ENCODE measurements at places on chromosomes 3 and 15.

DNA sequence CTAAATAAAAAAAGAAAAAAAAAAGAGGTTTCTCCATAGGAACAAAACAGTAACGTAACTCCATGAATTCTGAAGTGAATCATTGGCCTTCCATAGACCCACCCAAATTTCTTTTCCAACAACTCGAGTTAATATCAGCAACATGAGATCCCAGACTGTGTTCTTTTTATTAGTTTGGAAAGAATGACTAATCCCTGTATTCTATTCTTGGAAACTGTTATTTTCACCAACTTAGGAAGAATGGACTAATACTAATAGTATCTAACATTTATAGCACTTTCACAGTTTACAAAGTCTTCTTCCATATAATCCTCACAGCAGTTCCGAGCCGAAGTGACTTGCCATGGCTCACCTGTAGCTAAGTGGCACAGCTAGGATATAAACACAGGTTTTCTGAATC is 72.7 kb upstream of the SLC4A7 start:
- H3K36me3 ChIP-seq: peaks cover 4% of the 10 kb centered on the region
- H3K27ac ChIP-seq: no peak overlapping the region
- H3K4me1 ChIP-seq: no peaks in the 10 kb centered on the region
- no peak overlapping the region for H3K4me3 ChIP-seq
- DNase-seq: no peak
- H3K27me3 ChIP-seq: no peaks in the 10 kb centered on the region

- no peak overlapping the region for H3K4me3 ChIP-seq
- DNase-seq: no peak
- no peaks in the 10 kb centered on the region for H3K27me3 ChIP-seq
- no peak overlapping the region for H3K27ac ChIP-seq
- H3K4me1 ChIP-seq: no peaks in the 10 kb centered on the region
These were observed 635.5 kb downstream of the TBL1XR1 start for GRCh38 chr3:176561826-176562225.

GRCh38 chr3:195159117-195159813 is 111.7 kb downstream of the XXYLT1 start:
- no peaks in the 10 kb centered on the region for H3K27me3 ChIP-seq
- peak overlapping the region; percentile 89 for H3K27ac ChIP-seq
- H3K4me3 ChIP-seq: no peak overlapping the region
- H3K36me3 ChIP-seq: no peaks in the 10 kb centered on the region

GRCh38 chr3:170096342-170096741 is 58.5 kb downstream of the GPR160 start:
- H3K4me1 ChIP-seq: peaks cover 2% of the 10 kb centered on the region
- H3K4me3 ChIP-seq: no peak overlapping the region
- DNase-seq: no peak
- H3K27ac ChIP-seq: no peak overlapping the region
- no peaks in the 10 kb centered on the region for H3K27me3 ChIP-seq

GRCh38 chr3:49023775-49024174 is 1.9 kb downstream of the NDUFAF3 start:
- peak overlapping the region; percentile 50 for H3K4me3 ChIP-seq
- peaks cover 18% of the 10 kb centered on the region for H3K36me3 ChIP-seq
- no peak for DNase-seq

DNA sequence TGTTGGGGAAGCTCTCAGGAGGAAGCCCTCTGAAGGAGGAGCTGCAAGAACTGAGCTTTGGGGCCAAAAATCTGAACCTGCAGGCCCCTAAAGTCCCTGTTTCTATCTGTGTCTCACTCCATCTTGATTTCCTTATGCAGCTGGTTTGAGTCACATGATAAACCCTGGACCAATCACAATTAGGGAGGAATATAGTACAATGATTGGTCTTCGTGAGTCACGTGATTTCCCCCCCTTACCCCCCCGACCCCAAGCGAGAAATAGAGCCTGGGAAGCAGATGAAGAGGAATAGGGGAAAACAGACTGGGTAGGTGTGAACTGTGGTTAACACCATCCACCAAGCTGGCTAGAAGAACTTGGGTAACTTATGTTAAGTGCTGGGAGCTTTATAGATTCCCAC is 12.9 kb downstream of the CRABP1 start:
- no peak overlapping the region for H3K4me3 ChIP-seq
- H3K36me3 ChIP-seq: no peaks in the 10 kb centered on the region
- no peaks in the 10 kb centered on the region for H3K4me1 ChIP-seq

DNA sequence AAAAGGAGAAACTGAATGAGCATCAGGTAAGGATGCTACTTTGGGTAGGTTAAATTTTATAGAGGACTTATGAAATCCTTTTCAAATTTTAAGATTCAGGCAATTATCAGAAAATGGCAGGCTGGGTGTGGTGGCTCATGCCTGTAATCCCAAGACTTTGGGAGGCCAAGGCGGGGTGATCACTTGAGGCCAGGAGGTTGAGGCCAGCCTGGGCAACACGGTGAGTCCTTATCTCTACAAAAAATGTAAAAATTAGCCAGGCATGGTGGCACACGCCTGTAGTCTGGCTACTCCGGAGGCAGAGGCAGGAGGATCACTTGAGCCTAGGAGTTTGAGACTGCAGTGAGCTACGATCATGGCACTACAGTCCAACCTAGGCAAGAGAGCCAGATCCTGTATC is 23.1 kb downstream of the DCUN1D1 start:
- no peak overlapping the region for H3K27ac ChIP-seq
- DNase-seq: no peak
- no peak overlapping the region for H3K4me3 ChIP-seq
- peaks cover 21% of the 10 kb centered on the region for H3K36me3 ChIP-seq
- H3K27me3 ChIP-seq: no peaks in the 10 kb centered on the region

- H3K4me1 ChIP-seq: peaks cover 31% of the 10 kb centered on the region
- H3K27me3 ChIP-seq: no peaks in the 10 kb centered on the region
- DNase-seq: peak; percentile 53
- peak overlapping the region; percentile 100 for H3K27ac ChIP-seq
These were observed 587 bp upstream of the TNK2 start for GRCh38 chr3:195908694-195909581.

DNA sequence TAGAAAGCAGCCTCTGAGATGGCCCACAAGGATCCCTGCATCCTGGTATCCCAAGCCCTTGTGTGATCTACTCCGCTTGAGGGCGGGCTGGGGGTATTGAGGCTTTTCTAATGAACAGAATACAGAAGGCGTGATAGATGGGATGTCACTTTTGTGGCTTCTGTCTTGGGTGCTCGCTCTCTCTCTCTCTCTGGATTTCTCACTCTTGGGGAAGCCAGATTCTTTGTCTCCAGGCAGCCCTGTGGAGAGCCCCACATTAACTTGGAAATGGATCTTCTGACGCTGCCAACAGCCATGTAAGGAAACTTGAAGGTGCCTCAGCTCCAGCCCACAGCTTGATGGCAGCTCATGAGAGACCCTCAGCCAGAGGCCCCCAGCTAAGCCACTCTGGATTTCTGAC is 26.9 kb upstream of the SEC62 start:
- H3K27me3 ChIP-seq: no peaks in the 10 kb centered on the region
- peak overlapping the region; percentile 2 for H3K4me3 ChIP-seq
- H3K27ac ChIP-seq: peak overlapping the region; percentile 94
- peaks cover 5% of the 10 kb centered on the region for H3K36me3 ChIP-seq
- no peak for DNase-seq

DNA sequence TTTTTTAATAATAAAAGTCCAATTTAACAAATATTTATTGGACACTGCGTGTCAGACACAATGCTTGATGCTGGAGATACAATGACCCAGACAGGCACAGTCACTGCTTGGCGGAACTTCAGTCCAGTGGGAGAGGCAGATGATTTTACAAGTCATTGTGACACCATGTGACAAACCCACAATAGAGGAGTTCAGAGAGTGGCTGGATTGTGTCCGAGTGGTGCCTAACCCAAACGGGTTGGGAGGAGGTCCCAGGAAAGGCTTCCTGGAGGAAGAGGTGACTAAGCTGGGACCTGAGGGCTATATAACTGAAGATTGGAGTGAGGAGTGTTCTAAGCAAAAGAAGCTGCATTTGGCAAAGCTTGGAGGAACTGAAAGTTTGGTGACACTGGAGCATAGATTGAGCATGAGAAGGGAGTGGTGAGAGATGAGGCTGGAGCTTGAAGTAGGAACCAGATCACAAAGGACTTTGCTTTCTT is 41.4 kb downstream of the CRTC3 start:
- no peaks in the 10 kb centered on the region for H3K27me3 ChIP-seq
- no peak overlapping the region for H3K27ac ChIP-seq
- peaks cover 10% of the 10 kb centered on the region for H3K36me3 ChIP-seq
- H3K4me3 ChIP-seq: peak overlapping the region; percentile 62
- DNase-seq: no peak

GRCh38 chr3:16203031-16203430 is 28.6 kb downstream of the GALNT15 start:
- H3K27me3 ChIP-seq: peaks cover 18% of the 10 kb centered on the region
- H3K27ac ChIP-seq: no peak overlapping the region
- DNase-seq: no peak
- H3K4me3 ChIP-seq: no peak overlapping the region
- no peaks in the 10 kb centered on the region for H3K4me1 ChIP-seq
- H3K36me3 ChIP-seq: no peaks in the 10 kb centered on the region

- peak overlapping the region; percentile 98 for H3K27ac ChIP-seq
- no peaks in the 10 kb centered on the region for H3K27me3 ChIP-seq
- peaks cover 66% of the 10 kb centered on the region for H3K4me1 ChIP-seq
- H3K4me3 ChIP-seq: peak overlapping the region; percentile 46
- no peak for DNase-seq
These were observed 60.8 kb upstream of the MEF2A start for GRCh38 chr15:99504823-99505551.

DNA sequence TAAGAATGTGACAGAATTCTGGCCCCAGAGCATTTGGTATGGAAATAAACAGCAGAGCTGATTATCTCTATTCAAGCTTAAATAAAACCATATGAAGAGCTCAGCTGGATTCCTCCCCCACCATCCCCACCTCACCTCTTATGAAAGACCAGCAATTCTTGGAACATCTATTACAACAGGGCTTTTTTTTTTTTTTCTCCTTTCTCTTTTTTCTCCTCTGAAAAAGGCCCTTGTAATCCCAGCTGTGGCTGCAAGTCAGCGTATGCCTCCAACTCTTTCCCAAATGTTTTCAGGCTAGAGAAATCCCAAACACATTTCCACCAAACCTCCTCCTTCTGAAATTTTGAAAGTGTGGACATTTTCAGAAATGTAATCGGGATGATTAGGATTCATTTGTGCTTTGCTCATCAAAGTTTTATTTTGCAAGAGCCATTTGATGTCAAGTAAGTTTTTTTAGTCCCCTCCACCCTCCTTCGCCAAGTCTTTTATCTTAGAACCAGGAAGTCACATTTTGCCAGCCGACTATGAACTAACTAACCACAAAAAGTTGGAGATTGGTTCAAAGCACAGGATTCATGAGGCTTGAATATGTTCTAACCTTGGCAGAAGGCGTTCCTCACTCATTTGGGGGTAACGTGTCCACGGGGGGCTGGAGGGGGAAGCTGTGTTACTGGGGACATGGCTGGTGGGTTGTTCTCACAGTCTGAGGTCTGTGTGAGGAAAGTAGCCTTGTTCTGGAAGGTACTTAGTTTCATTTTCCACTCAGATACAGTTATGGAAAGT is 142.0 kb upstream of the PDZRN3 start:
- no peak overlapping the region for H3K4me3 ChIP-seq
- H3K27ac ChIP-seq: no peak overlapping the region
- H3K4me1 ChIP-seq: no peaks in the 10 kb centered on the region
- no peaks in the 10 kb centered on the region for H3K36me3 ChIP-seq
- no peaks in the 10 kb centered on the region for H3K27me3 ChIP-seq

DNA sequence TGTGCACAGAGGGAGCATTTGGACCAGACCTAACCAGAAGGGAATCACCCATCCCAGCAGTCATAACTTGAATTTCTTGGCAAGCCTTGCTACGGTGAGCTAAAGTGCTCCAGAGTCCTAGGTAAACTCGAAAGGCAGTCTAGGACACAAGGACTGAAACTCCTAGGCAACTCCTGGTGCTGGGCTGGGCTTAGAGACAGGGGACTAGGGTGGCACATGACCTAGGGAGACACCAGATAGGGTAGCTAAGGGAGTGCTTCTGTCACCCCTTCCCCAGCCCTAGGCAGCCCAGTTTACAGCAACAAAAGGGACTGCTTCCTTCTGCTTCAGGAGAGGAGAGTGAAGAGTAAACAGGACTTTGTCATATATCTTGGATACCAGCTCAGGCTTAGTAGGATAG is 256.4 kb upstream of the ARHGEF26 start:
- no peak overlapping the region for H3K27ac ChIP-seq
- H3K4me3 ChIP-seq: no peak overlapping the region
- DNase-seq: no peak
- no peaks in the 10 kb centered on the region for H3K27me3 ChIP-seq
- no peaks in the 10 kb centered on the region for H3K36me3 ChIP-seq

GRCh38 chr3:98645039-98645438 is 51.6 kb upstream of the CPOX start:
- no peaks in the 10 kb centered on the region for H3K4me1 ChIP-seq
- H3K27me3 ChIP-seq: peaks cover 6% of the 10 kb centered on the region
- no peak overlapping the region for H3K27ac ChIP-seq
- no peaks in the 10 kb centered on the region for H3K36me3 ChIP-seq
- no peak overlapping the region for H3K4me3 ChIP-seq
- DNase-seq: no peak

DNA sequence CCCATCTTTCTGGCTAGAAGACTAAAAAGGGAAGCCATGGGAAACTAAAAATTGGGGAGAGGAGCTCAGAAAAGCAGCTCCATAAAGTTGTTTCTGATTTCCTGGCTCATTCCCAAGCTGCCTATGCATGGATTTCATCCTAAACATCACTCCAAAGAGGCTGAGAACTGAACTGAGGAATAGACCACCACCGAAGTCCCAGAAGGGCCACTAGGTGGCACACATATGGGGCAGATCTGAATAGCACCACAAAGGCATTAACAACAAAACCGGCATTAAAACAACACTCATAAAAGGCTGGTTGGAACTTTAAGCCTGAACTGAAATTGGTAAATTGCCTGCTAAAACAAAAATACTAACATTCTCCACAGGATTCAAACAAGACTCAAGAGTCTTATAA is 106.3 kb downstream of the PLD1 start:
- H3K27me3 ChIP-seq: peaks cover 7% of the 10 kb centered on the region
- H3K36me3 ChIP-seq: no peaks in the 10 kb centered on the region
- H3K27ac ChIP-seq: no peak overlapping the region

DNA sequence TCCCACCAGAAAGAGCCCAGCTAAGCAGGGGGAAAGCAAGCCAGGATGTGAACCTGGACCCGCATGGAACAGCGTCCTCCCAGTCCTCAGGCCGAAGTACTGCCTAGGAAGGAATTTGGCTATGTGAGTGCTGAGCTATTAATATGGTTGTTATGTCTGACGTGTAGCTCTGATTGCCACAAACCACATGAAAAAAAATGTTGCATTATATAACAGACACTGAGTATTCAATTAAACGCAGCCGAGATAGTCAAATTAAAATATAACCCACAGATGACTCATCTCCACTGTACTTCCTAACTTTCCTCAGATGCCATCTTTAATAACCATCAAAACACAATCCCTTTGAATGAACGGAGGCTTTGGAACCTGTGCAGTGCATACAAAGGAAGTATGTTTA is 111.1 kb downstream of the GABRB3 start:
- H3K27me3 ChIP-seq: no peaks in the 10 kb centered on the region
- H3K36me3 ChIP-seq: no peaks in the 10 kb centered on the region
- no peaks in the 10 kb centered on the region for H3K4me1 ChIP-seq
- no peak for DNase-seq

- H3K27ac ChIP-seq: no peak overlapping the region
- no peaks in the 10 kb centered on the region for H3K27me3 ChIP-seq
- no peak overlapping the region for H3K4me3 ChIP-seq
- no peaks in the 10 kb centered on the region for H3K4me1 ChIP-seq
These were observed 860.5 kb downstream of the DIPK2A start for GRCh38 chr3:144831955-144832716.

Measured in memory B cell (primary cell).